ENCODE measurements at places on chromosomes 1 and 21.

GRCh38 chr21:39319814-39320332 is 6.4 kb upstream of the BRWD1 start:
- no peak for DNase-seq

DNA sequence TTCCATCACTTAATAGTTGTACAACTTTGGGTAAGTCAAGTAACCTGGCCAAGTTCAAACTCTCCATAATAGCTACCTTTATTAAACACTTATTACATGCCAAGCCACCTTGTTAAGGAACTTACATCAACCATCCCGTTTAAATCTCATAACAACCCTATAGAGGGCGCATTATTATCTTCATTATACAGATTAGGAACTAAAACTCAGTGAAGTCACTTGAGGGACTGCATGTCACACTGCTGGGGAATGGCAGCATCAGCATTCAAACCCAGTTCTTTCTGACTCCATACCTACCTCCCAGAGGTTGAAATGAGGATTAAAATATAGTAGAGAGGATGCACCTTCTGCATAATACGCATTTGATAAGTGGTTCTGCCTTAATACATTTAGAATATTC is 47.1 kb upstream of the PLA2G2C start:
- no peak for DNase-seq

DNA sequence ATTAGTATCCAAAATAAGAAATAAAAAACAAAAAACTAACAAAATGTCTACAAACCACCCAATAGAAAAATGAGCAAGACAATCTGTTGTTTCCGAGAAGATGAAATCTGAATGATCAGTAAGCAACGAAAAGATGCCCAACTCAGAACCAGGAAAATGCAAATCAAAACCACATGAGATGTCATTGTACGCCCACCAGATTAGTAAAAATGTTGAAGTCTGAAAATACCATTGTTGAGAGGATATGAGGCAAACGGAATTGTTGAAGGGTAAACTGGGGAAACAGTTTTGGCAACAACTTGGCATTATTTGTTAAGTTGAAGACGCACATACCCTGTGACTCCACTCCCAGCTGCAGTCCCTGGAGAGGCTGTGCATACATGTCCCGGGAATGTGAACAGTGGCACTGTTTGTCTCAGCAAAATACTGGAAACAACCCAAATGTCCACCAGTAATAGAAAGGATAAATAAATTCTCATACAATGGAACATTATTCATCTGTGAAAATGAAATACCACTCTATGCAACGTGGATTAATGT is 10.6 kb downstream of the ZBTB17 start:
- no peak for DNase-seq

GRCh38 chr21:28083350-28083749 is 909.3 kb downstream of the LTN1 start:
- DNase-seq = no peak

GRCh38 chr1:113929750-113930498 is 800 bp downstream of the HIPK1 start:
- peak; percentile 62 for DNase-seq

- DNase-seq = no peak
Measured at GRCh38 chr1:7591565-7591964, 179.5 kb upstream of the VAMP3 start.

Measured in HuH-7.5 (cell line).